ENCODE measurements at places on chromosomes 7 and 10. TPM values are rescaled to one million over a fixed set of nuclear protein-coding genes. Genes with fewer than 3 reads are reported as not detected.

The FXYD4 gene
- total RNA-seq: not detected

The YKT6 gene
- 103 TPM for total RNA-seq

The ZNF365 gene
- total RNA-seq: 0.42 TPM

The TMEM236 gene
- 0.11 TPM for total RNA-seq

- DNase-seq: peak; percentile 39
These were observed 47.0 kb upstream of the ZNF107 start for GRCh38 chr7:64618785-64619456.

DNA sequence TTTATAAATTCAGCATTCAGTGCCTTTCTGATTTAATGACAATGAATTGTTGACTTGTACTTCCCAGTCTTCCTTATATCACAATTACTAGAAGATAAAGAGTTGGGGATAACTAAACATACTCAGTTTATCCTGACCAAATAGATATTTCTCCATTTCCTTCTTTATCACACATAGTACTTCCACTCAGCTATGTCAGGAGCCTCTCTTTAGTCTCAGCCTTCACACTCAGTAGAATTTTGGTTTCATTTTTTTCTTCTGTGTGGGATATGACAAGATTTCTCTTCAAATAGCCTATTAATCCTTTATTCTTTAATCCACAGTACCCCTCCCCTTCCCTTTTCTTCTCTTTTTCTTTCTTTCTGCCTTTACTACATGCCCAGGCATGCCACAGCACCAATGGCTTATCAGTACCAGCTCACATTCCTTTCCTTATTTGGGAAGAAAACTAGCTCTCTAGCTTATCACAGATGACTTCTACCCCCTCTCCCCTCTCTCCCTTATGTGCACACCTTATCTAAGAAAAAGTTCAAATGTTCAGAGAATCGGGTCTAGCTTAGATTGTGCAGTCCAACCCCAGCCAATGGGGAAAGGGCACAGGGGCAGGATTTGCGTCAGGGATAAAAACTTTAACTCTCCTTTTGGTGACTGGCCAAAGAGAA is 109.0 kb downstream of the PHF14 start:
- no peak for DNase-seq

DNA sequence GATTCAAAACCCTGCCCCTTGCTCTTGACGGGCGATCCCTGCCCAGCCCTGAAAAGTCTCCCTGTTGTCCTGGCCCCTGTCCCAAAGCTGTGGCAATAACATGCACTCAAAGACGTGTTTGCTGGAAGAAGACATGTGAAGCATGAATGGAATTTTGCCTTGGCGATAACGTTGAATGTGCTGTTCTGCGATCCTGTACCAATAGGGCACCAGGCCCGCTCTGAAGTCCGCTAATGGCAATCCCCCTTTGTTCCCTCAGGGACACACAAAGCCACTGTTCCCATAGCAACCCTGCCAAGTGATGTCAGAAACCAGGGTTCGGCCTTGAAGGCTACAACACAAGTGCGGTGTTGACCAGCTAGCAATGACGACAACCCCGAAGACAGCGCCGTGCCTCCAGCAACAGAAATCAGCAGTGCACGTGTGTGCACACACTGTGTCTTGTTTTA is 284.6 kb downstream of the KLF6 start:
- no peak for DNase-seq

DNA sequence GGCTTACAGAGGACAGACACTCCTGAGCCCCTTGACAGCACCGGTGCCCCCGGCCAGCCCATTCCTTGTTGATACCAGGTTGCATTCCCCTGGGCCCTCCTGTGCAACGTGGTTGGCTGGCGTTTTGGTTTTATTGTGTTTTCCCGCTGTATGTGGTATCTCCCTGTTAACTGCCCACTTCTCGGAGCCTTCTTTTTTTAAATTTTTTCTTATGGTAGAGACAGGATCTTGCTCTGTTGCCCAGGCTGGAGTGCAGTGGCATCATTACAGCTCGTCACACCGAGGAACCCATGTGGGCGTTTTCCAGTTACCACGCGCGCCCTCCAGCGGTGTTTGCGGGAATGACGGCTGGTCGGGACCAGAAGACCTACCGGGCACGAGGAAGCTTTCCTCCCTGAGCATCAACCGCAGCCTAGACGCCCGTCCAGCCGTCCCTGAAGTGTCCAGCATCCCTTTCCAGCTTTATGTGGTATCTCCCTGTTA is 16.9 kb upstream of the ZFAND2A start:
- DNase-seq: peak; percentile 97

- no peak for DNase-seq
These were observed 1.4 kb downstream of the APBB1IP start for GRCh38 chr10:26439406-26440087.

- DNase-seq: no peak
These were observed 551.8 kb downstream of the SORCS3 start for GRCh38 chr10:105192861-105193260.

DNA sequence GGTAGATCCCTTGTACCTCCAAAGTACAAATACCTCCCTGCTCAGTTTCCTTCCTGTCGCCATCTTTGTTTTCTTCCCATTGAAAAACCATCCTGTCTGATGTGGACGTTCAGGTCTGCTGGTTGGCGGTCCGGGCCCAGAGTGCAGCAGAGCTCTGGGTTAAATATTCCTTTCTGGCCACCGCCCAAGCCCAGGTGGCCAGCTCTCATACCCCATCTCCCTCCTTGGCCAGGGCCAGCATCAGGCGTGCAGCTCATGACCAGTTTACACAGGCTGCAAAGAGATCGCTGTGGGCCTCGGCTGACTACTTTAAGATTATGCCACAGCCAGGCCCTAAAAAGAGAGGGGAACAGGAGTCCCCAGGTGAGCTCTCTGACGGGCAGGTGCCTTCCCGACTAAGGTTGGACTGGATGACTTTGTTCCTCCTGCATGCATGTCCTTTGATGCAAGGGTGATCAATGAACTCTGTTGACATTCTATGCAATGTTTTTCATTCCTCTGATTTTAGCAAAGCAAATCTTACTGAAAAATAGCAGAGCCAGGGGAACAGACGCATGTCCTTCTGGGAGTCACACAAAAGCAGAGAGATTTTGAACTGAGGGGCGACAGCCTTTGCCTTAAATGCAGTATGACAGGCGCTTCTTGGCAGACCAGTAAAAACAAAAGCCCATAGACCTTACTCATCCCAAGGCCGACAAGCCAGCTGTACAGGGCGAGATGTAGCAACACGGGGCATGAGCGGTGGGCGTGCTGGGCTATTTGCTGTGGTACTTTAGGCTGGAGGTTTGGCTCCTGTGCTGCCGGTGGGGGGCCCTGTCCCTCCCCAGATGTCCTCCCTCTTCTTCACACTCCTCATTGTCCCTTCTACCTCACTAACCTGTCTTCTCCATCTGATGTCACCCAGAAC is 33.3 kb upstream of the SH2B2 start:
- no peak for DNase-seq

DNA sequence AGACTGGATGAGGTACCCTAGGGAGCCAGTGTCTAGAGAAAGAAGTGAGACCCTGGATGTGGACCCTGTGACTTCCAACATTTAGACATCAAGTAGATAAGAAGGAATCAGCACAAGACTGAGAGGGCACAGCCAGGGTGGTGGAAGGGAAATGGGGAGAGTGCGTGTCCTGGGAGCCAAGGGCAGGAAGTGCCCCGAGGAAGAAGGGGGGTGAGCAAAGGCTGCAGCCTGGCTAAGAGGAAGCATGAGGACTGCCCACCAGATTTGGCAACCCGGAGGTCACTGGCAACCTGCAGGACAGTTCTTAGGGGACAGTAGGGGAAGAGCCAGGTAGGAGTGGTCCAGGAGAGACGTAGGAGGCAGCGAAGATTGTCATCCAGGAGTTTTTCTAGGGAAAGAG is 14.8 kb downstream of the COL13A1 start:
- DNase-seq: no peak

GRCh38 chr10:13708256-13708990 is 121.7 kb downstream of the PRPF18 start:
- DNase-seq: no peak

GRCh38 chr7:75642810-75643486 is 95.8 kb downstream of the HIP1 start:
- DNase-seq: no peak

DNA sequence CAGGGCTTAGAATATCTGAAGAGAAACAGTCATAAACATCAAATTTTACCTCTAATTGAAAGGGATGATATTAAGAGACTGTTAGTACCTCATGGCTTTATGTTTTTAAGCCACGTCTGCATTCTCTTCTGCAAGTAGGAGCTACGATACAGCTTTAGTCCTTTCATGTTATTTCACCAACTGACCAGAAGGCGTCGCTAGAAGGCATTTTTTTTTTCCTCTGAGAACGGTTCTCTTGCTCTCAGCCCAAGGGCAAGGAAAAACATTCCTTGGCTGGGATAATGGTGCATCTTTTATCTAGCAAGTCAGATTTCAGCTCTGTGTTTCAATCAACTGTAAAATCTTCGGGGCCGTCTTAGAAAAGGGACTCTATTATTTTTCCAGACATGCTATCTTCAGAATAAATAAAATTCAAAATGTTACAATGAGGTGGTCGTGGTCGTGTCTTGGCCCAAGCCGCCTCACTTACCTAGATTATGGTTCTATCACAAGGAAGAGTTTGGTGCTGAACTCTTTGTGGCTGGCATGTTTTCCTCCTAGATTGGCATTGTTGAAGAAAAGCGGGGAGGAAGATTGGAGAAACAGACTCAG is 41.6 kb upstream of the LYZL2 start:
- no peak for DNase-seq
